ENCODE measurements at places on chromosomes 5 and 9.
A peak's percentile ranks its signal among the peaks of the same experiment; 100 is the strongest.

GRCh38 chr9:32589083-32589723 is 16.2 kb upstream of the NDUFB6 start:
- no peak for DNase-seq

- DNase-seq, result no peak
These were observed 19.0 kb downstream of the CTXN3 start for GRCh38 chr5:127667926-127668325.

DNA sequence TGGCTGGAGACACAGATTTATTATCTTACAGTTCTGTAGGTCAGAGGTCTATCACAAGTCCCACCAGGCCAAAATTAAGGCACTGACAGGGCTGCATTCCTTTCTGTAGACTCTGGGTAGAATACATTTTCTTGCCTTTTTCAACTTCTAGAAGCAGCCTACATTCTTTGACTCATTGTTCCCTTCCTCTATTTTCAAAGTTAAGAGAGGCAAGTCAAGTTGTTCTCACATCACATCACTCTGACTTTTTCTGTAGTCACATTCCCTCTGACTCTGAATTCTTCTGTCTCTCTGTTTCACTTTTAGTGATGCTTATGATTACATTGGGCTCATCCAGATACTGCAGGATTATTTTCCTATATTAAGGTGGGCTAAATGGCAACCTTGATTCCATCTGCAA is 119.0 kb downstream of the MELK start:
- DNase-seq, result no peak

GRCh38 chr5:113195251-113195650 is 218.7 kb downstream of the DCP2 start:
- DNase-seq, result no peak

GRCh38 chr5:159929176-159929575 is 12.9 kb downstream of the ADRA1B start:
- DNase-seq, result no peak

- DNase-seq, result peak; percentile 18
These were observed 507.6 kb downstream of the CETN3 start for GRCh38 chr5:89901983-89902382.

GRCh38 chr5:143341807-143342570 is 61.5 kb downstream of the NR3C1 start:
- no peak for DNase-seq

GRCh38 chr5:112574536-112574935 is 155.5 kb upstream of the EPB41L4A start:
- no peak for DNase-seq

GRCh38 chr5:61504143-61504770 is 172.2 kb downstream of the ZSWIM6 start:
- no peak for DNase-seq

DNA sequence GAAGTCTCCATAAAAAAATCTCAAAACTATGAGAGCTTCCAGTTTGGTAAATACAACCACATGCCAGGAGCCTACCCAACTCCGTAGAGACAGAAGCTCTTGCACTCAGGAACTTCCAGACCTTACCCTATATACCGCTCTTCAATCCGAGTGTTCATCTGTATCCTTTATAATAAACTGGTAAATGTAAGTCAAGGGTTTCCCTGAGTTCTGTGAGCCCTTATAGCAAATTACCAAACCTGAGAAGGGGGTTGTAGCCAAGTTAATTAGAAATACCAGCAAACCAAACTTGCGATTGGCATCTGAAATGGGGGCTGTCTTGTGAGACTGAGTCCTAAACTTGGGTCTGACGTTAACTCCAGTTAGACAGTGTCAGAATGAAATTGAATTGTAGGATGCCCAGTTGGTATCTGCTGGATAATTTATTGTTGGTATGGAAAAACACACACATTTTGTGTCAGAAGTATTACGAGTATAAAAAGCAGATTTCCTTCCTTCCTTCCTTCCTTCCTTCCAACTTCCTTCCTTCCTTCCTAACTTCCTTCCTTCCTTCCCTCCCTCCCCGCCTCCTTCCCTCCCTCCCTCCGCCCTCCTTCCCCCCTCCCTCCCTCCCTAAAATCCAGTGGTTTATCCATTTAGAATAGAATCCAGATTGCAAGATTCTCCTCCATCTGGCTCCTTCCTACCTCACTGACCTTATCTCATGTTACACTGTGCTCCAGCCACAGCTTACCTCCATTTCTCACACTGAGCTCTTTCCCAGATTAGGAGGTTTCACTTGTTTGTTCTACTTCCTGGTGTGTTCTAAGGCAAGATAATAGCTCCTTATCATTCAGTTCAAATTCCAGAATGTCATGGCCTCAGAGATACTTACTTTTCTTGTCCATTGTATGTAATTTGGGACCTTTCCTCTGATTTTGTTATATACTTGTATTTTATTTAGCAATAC is 196.7 kb downstream of the WDR70 start:
- DNase-seq, result no peak

DNA sequence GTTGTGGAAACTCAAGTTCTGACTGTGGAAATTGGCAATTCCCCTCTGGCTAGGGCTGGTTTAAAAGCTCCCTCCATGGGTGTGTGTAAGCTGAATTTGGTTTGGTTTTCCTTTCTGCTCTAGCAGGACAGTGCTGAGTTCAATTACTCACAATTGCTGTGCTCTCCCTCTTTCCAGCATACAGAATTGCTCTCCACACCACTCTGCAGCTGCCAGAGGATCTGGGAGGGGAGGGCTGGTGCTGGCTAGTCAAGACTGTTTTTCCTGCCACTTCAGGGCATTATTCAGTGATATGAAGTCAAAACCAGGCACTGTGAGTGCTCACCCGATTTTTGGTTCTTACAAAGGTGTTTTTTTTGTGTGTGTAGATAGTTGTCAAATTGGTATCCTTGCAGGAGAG is 336.9 kb upstream of the SLC24A2 start:
- no peak for DNase-seq

DNA sequence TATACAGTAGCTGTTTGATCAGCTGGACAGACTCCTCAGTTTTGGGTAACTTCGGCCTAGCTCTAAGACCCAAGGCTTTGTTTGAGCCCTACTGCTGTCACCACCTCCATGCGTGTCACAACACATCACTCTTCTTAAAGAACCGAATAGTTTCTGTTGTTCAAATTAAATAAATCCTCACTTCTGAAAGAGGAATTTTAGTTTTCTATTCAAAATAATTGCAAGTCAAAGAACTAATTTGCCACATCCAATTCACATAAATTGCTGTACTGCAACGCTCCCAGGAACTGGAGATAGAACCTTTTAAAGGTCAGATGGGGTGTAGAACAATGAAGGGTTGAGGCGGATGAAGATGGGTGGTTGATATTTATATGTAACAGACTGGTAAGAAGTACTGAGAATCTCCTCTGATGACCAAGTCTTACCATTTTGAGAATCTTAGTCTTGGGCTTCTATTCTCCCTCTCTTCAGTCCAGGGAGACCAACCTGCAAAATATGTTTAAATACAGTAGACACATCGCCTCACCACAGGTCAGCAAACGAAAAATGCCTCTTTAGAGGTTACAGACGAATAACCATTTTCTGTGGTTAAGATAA is 1.6 kb downstream of the NREP start:
- DNase-seq, result no peak

GRCh38 chr9:90301277-90301653 is 341.4 kb downstream of the DIRAS2 start:
- DNase-seq, result peak; percentile 48

- no peak for DNase-seq
These were observed 35.9 kb downstream of the MAMDC2 start for GRCh38 chr9:70079417-70080037.

GRCh38 chr9:33318225-33318624 is 27.9 kb downstream of the NFX1 start:
- no peak for DNase-seq

GRCh38 chr5:68258531-68258930 is 43.0 kb downstream of the PIK3R1 start:
- no peak for DNase-seq

DNA sequence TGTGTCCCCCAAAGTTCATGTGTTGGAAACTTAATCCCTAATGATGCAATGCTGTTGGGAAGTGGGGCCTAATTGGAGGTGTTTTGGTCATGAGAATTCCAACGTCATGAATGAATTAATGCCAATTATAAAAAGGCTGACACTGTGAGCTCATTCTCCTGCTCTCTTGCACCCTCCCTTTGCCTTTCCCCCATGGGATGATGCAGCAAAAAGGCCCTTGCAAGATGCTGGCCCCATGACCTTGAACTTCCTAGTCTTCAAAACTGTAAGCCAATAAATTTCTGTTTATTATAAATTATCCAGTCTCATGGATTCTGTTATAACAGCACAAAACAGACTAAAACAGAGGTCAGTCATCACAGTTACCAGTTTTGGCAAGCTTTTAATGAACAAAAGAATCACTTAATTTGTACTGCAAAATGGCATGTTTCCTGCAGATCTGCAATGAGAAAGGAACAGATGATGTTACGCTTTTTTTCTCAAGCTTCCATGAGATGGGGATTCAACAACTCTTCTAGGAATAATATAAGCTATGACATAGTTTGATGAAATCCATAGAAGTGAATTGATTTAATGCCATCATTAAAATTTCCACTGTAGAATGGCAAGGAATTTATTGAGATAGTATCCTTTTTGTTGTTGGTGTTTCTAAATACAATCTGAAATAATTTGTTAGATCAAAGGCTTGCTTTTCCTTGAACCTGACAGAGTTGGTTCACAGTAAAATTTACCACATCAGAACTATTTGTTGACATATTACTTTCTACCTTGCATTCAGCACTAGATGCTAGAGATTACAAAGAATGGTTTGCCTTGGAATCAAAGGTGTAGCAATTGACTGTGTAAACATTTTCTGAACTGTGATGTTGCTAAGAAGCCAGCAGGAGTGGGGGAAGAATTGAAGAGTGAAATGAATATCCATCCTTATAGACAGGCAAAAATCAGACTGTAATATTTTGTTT is 29.3 kb upstream of the RFK start:
- DNase-seq, result no peak

DNA sequence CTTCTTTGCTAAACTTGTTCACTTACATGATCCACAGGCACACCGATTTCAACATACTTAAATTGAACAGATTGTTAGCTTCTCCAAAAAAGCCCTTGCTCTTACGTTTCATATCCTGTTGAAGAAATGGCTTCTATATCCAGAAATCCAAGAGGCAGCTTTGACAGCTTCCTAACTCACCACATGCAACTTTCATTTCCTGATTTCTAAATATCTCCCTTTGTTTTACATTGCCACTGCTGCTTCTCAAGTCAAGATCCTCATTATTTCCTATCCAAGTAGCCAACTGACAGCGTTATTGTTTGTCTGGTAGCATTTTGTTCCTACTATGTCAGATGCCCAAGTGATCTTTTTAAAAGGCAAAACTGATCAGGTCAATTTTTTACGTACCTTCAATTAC is 913.2 kb upstream of the TYRP1 start:
- DNase-seq, result no peak
